ENCODE measurements at places on chromosomes 4 and X. TPM values are rescaled to one million over a fixed set of nuclear protein-coding genes. Genes with fewer than 3 reads are reported as not detected.

VCX2 gene
- total RNA-seq: not detected

ARMCX2 gene
- total RNA-seq: 30.7 TPM

DNA sequence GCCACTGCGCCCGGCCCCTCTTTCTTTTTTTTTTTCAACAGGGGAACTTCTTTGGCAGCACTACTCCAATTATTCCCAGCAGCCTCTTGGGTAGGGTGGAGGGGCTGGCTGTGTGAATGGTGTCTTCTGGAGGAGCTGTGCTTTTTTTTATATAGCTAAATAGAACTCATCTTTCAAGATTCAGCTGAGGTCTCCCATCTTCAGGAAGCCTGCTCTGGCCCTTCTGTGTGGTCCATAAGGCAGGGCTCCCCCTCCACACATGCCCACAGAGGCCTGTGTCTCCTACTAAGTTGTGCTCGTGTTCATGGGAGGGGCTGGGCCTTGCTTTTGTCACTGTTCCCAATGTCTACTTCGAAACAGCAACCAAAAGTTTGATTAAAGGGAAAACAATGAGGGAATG lies 116.8 kb downstream of the AFAP1 start:
- no peak overlapping the region for H3K4me3 ChIP-seq
- peak overlapping the region; percentile 87 for H3K27ac ChIP-seq
- H3K4me1 ChIP-seq: peaks cover 18% of the 10 kb centered on the region
- no peaks in the 10 kb centered on the region for H3K27me3 ChIP-seq

GC gene
- not detected for total RNA-seq

DNA sequence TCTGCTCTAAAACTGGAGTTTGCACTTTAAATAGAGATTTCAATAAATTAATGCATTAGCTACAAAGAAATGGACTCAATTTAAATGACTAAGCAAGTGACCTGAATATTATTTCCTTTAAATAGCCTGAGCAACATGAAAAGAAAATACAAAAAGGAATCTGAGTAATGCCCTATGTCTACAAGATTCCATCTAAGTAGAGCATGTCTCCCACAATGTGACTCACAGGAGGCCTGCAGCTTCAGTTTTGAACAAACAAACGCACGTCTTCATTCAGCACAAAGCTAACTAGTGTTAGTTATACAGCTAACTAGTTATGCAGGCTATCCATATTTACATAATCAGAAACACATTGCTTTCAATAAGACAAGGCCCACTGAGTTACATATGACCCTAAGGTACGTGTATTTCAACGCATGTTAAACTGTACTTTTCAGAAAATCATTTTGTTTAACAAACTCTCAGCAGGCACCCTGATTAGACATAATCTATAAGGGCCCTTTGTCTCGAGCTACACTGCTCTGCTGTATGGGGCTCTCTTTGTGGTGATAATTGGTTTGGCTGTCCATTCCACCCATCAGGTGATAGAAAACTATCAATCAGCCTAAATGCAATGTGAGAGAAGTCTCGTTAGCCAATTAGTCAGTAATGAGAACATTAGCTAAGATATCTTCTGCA lies 116.5 kb downstream of the MAML3 start:
- DNase-seq: no peak
- H3K4me3 ChIP-seq: no peak overlapping the region
- no peaks in the 10 kb centered on the region for H3K4me1 ChIP-seq
- H3K36me3 ChIP-seq: no peaks in the 10 kb centered on the region
- H3K27ac ChIP-seq: no peak overlapping the region
- no peaks in the 10 kb centered on the region for H3K27me3 ChIP-seq

GRCh38 chr4:89294573-89295269 lies 12.9 kb downstream of the GPRIN3 start:
- H3K27ac ChIP-seq: peak overlapping the region; percentile 47
- no peak overlapping the region for H3K4me3 ChIP-seq
- DNase-seq: no peak
- peaks cover 83% of the 10 kb centered on the region for H3K4me1 ChIP-seq
- H3K27me3 ChIP-seq: no peaks in the 10 kb centered on the region

- H3K4me1 ChIP-seq: peaks cover 6% of the 10 kb centered on the region
- no peak overlapping the region for H3K4me3 ChIP-seq
- H3K27ac ChIP-seq: no peak overlapping the region
- H3K36me3 ChIP-seq: no peaks in the 10 kb centered on the region
- H3K27me3 ChIP-seq: no peaks in the 10 kb centered on the region
- no peak for DNase-seq
These were observed 16.1 kb downstream of the IQCM start for GRCh38 chr4:149799546-149799945.

CLTRN gene
- total RNA-seq: 1.2 TPM

DNA sequence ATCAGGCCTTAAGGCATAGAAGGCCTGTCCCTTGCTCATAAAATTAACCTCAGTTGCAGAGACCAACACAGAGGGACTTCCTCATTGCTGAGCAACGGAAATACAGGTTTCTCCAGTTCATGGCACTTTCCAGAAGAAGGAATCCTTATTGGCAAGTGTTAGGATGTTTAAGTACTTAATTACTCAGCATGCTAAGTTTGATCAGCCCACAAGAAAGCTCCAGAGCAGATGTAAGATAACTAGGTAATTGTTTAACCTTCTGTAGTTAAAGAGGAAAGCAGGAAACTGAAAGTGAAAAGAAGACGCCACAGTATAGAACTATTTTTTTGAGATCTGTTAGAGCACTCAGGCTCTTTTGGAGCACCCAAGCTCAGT lies 33.5 kb downstream of the SMS start:
- H3K36me3 ChIP-seq: peaks cover 6% of the 10 kb centered on the region
- no peak overlapping the region for H3K27ac ChIP-seq
- no peaks in the 10 kb centered on the region for H3K27me3 ChIP-seq
- no peaks in the 10 kb centered on the region for H3K4me1 ChIP-seq

IL21 gene
- not detected for total RNA-seq

- no peaks in the 10 kb centered on the region for H3K36me3 ChIP-seq
- no peak overlapping the region for H3K4me3 ChIP-seq
- no peaks in the 10 kb centered on the region for H3K27me3 ChIP-seq
- DNase-seq: no peak
These were observed 75.2 kb upstream of the PRKX start for GRCh38 chrX:3788494-3789233.

SSX1 gene
- total RNA-seq: not detected

GPR50 gene
- not detected for total RNA-seq

GRCh38 chr4:53267026-53267425 lies 98.8 kb downstream of the SCFD2 start:
- no peak for DNase-seq
- H3K36me3 ChIP-seq: no peaks in the 10 kb centered on the region
- no peak overlapping the region for H3K4me3 ChIP-seq
- H3K27ac ChIP-seq: no peak overlapping the region
- H3K27me3 ChIP-seq: no peaks in the 10 kb centered on the region

- no peaks in the 10 kb centered on the region for H3K36me3 ChIP-seq
- peak overlapping the region; percentile 58 for H3K4me3 ChIP-seq
- H3K27ac ChIP-seq: no peak overlapping the region
- no peaks in the 10 kb centered on the region for H3K4me1 ChIP-seq
These were observed 65.1 kb upstream of the CCDC160 start for GRCh38 chrX:134171661-134172587.

PIR gene
- total RNA-seq: 10.2 TPM

DNA sequence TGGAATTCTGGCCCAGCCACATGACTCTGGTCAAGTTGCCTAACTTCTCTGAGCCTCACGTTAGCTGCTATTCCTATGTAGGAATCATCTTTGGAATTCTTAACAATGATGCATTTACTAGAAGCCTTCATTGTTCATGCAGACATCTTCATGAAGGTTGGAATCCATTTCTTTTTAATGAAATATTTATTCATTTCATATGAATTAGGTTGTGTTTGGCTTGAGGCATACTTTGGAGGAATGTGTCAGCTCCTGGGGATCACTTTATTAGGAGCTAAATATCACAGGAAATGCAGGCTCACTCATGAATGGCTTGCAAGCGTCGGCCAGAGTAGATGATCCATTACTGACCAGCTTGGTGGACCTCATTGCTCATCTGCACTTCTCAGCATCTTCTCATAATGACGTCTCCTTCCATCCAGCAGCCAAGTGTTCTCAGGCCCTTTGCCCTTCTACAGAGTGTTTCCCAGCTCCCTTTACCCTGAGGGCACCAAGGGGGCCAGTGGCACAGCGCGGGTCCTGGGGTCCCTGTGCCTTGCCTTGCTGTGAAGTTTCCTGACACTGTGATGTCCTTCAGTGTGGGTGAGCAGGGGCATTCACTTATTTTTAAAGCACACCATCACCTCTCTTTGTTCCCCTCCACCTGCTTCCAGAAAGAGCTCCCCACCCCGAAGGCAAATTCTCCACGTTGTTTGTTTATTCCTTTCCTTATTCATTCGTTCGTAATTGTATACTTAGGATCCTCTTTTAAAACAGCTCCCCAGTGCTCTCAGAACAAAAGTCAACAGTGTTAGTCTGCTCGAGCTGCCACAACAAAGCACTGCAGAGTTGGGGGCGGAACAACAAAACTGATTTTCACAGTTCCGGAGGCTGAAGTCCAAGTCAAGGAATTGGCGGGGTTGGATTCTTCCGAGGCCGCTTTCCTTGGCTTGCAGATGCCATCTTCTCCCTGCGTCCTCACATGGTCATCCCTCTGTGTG lies 106.8 kb downstream of the STK32B start:
- no peaks in the 10 kb centered on the region for H3K4me1 ChIP-seq
- no peaks in the 10 kb centered on the region for H3K36me3 ChIP-seq
- no peak overlapping the region for H3K4me3 ChIP-seq
- H3K27ac ChIP-seq: no peak overlapping the region
- no peaks in the 10 kb centered on the region for H3K27me3 ChIP-seq

- H3K27ac ChIP-seq: peak overlapping the region; percentile 76
- H3K36me3 ChIP-seq: no peaks in the 10 kb centered on the region
- H3K4me1 ChIP-seq: no peaks in the 10 kb centered on the region
- H3K4me3 ChIP-seq: no peak overlapping the region
- DNase-seq: peak; percentile 56
These were observed 57.3 kb upstream of the SHISA3 start for GRCh38 chr4:42339935-42340406.

DNA sequence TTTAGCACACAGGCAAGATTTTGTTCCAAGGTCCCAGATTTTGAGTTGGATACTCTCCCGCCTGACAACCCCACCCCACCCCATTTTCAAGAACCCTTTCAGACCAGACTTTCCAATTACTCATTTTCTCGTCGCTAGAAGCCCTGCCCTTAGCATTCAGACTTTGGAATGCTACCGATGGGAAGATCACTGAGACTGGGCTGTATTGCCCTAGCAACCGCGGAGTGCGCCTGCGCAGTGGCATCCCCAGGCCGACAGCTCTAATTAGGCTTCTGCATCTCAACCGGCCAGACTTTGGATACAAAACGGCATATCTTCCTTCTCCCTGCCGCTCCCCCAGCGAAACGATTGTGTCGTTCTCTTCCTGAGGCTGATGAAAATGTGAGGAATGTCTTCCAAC lies 3.4 kb downstream of the MAGEE2 start:
- no peaks in the 10 kb centered on the region for H3K36me3 ChIP-seq
- no peak overlapping the region for H3K4me3 ChIP-seq
- no peak for DNase-seq
- H3K4me1 ChIP-seq: no peaks in the 10 kb centered on the region
- H3K27ac ChIP-seq: no peak overlapping the region
- no peaks in the 10 kb centered on the region for H3K27me3 ChIP-seq

VCX gene
- not detected for total RNA-seq

- H3K4me3 ChIP-seq: no peak overlapping the region
- H3K27me3 ChIP-seq: no peaks in the 10 kb centered on the region
- no peaks in the 10 kb centered on the region for H3K4me1 ChIP-seq
These were observed 20.7 kb downstream of the ZNF280C start for GRCh38 chrX:130247996-130248395.

DNA sequence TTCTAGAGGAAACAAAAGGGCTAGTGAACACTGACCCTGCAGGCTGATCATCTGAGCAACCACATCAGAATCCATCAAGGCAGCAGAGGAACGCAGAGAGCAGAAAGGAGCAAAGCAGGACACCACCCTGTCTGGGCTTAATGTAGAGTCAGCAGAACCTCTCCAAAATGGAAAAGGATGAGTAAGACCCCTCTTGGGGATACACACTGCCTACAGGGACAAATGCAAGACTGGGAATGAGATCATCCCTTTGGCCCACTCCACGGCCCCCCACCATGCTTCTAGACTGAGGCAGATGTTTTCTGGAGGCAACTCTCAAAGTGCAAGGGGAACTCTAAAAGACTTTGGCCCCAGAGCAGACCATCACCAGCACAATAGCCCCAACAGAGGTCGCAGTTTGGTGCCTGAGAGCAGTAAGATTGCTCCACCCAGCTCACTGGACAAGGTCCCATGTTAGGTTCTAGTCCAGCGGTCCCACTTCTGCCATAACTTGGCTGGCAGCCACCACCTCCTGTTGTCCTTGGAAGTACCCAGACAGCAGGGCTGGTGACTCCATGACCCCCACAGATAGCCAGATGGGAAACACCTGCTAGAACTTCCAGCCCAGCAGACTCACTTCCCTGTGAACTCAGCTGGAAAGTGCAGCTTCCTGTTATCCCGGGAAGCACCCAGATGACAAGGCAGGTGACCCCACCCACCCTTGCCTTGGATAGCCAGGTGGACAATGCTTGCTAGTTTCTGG lies 372.7 kb downstream of the INPP4B start:
- no peak overlapping the region for H3K4me3 ChIP-seq
- no peaks in the 10 kb centered on the region for H3K4me1 ChIP-seq
- DNase-seq: peak; percentile 50
- H3K27ac ChIP-seq: no peak overlapping the region

DNA sequence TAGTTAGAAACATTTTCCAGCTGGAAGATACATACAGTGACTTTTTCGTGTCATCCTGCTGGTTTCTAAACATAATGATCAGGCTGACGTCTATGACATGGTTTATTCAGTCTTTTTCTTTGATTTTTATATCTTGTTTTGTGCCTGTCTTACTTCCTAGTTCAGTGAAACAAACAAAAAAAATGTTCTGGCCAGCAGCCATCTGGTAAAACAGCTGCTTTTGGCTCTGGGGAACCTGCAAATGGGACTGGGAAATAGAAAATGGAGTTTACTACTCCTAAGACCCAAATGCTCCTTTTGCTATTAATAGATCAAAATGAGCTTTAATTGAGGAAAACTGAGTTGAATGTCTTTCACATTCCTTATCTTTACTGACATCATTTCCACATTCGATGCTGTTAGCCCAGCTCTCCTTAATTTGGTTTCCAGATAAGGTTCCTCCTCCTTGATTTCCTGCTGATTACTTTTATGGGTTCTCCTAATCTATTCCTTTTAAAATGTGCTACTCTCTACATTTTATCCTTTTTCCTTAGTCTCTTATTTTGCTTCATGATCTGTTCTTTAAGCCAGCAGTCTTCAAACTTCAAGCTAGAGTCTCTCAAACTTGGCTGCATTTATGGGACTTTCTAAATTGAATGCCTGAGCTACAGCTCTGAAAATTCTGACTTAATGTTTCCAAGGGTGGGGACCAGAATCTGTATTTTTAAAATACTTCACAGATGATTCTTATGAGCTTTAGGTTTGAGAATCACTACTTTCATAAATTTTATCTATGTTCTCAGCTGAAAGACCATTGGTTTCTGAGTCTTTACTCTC lies 499.5 kb downstream of the ANKRD50 start:
- no peaks in the 10 kb centered on the region for H3K27me3 ChIP-seq
- no peaks in the 10 kb centered on the region for H3K4me1 ChIP-seq
- no peak for DNase-seq
- peak overlapping the region; percentile 13 for H3K27ac ChIP-seq

Data from heart left ventricle (tissue), 16 donors.